CD4-positive, alpha-beta T cell treated with Interleukin-12 subunit alpha and Interleukin-12 subunit beta, for 1 hour (primary cell): ENCODE measurements at places on chromosomes 4 and X.
A peak's percentile ranks its signal among the peaks of the same experiment; 100 is the strongest.

DNA sequence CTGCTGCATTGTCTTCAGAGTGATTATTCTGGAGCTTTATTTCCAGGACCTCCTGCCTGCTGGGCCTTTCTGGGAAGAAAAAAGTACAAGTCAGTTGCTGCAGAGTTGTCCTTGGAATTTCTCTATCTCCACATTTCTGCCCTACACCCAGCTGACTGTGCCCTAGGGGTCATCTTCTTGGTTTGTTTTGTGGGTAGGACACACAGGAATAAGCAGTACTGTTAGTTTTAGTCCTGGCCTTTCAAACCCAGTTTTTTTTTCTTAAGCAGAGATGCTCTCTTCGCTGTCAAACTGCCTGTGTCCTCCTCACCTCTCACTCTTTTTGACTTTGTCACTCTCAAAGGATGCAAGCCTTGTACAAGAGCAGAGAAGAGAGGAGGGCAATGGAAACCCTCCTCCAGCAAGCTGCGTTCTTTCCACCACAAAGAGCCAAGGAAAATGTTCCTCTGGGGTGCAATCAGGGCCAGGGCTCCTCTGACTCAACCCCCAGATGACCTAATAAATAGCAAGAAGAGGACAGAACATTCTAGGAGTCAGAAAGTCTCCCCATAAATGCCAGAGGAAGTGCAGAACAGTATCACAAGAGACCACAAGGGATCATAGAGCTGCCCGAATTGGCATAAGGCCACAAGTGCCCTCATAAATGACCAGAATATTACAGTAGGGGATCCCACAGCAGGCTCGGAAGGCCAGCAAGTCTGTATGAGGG, 186.2 kb downstream of the RCHY1 start:
- no peak for DNase-seq

- no peak for DNase-seq
Observed at GRCh38 chr4:75912968-75913367, 10.7 kb upstream of the PPEF2 start.

DNA sequence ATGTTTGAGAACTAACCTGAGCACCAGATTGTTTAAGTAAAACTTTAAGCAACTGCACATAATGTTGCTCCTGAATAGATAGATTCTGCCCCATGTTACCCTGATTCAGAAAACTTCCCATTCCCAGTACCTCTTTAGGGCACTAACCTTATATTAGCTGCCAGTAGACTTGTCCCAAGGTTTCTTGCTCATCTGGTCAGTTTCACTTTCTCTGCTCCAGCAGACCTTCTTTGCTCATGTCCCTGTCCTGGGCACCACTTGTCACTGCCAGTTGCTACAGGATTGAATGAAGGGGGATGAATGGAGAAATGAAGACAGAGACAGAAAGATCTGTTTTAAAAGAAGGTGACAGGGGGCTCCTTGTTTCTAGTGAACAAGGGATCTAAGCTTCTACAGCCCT, 65.2 kb upstream of the UGT2B10 start:
- no peak for DNase-seq

DNA sequence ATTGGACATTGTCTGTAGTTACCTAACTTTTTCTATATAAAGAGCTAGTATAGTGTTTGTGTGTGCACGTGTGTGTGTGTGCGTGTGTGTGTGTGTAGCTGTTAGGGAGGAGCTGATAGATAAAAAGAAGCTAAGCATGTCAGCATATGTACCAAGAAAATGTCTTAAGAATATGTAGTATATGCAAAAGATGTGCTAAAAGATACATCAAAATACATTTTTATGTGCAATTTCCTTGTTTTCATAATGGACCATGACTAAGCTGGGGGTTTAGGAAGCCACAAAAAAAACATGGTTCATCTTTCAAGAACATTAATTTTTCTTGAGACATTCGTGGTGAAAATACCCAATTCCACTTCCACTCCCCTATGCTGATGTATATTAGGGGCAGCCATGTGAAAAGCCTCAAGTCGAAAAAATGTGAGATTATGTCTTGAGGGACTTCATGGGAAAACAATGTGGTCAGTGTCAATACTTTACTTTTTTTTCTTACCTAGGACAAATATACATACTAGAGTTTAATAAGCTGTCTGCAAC, 1599.7 kb downstream of the ARAP2 start:
- no peak for DNase-seq

- DNase-seq = no peak
Observed at GRCh38 chr4:125042041-125042440, 272.7 kb upstream of the FAT4 start.

GRCh38 chr4:128542047-128542446, 254.4 kb upstream of the PGRMC2 start:
- DNase-seq = no peak

DNA sequence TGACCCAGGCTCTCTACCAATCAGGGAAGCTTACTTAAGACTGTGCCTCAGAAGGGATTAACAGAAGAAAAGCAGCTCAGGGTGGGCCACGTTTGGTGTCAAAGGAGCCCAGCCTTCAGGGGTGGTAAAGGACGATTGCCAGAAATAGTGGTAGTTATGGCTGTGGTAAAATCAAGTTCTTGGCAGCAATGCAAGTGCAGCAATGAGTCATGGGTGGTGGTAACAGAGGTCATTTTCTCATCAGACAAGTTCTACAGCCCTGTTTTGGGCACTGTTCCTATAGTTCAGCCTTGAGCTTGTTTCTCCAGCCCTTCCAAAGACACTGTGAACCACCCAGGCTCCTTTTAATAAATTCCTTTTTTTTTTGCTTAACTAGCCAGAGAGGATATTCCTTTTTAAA, 120.3 kb downstream of the EFHC2 start:
- no peak for DNase-seq

GRCh38 chrX:87873347-87873941, 355.8 kb downstream of the KLHL4 start:
- no peak for DNase-seq

- DNase-seq = no peak
Observed at GRCh38 chr4:128831531-128832242, 22.2 kb downstream of the JADE1 start.

GRCh38 chrX:18676050-18676449, 4.1 kb upstream of the RS1 start:
- no peak for DNase-seq

- no peak for DNase-seq
Observed at GRCh38 chr4:39942507-39942906, 35.2 kb downstream of the PDS5A start.

GRCh38 chr4:183517781-183518180, 12.9 kb downstream of the ING2 start:
- no peak for DNase-seq

DNA sequence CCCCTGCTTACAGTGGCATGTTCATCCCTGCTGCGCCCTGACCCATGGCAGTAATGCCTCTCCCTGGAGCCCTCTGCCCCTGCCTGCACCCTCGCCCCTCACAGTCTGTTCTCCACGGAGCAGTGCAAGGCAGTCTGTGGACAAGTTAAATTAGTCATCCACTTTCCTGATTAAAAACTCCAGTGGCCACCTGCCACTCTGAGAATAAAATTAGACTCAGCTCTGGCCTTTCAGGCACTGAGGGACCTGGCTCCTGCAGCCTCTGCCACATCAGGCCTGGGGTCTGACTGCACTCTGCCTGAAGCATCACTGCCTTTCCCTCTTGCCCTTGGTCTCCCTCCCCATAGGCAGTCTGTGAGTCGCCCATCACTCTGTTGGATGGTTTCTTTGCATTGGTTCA, 53.6 kb downstream of the GRK4 start:
- DNase-seq = no peak

DNA sequence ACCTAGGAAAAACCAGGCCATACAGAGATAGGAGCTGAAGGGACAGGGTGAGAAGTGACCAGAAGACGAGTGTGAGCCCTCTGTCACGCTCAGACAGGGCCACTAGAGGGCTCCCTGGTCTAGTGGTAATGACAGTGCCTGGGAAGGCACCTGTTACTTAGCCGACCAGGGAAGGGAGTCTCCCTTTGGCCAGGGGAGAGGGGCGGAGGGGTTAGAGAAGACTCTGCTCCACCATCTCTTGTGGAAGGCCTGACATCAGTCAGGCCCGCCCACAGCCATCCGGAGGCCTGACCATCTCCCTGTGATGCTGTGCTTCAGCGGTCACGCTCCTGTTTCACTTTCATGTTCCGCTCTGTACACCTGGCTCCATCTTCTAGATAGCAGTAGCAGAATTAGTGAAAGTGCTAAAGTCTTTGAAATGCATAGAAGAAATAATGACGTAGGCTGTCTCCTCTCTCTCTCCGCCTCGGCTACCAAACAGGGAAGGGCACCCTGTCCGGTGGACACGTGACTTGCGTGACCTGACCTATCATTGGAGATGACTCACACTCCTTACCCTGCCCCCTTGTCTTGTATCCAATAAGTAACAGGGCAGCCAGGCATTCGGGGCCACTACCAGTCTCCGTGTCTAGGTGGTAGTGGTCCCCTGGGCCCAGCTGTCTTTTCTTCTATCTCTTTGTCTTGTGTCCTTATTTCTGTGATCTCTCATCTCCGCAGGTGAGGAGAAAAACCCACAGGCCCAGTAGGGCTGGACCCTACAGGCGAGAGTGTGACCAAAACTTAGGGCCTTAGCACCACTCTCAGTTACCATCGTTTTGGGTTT, 26.7 kb downstream of the HTT-AS start:
- DNase-seq = peak; percentile 86

GRCh38 chrX:30280428-30280827, 28.8 kb downstream of the NR0B1 start:
- DNase-seq = no peak

DNA sequence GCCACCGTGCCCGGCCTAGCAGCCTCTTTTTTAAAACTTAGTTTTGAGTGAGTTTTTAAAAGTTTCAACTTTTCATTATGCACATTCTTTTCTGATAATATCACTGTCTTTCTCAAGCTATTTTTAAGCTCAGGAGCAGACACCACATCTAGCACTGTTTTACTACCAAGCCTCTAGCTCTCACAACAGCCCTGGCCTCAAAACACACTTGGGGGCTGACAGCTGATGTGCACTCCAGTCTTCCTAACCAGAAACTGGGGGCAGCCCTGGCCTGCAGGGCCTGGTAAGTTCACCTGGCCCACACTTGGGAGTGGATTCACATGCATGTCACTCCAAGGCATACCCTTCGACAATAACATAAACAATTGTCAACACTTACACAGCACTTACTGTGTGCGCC, 34.0 kb downstream of the CENPU start:
- DNase-seq = no peak

DNA sequence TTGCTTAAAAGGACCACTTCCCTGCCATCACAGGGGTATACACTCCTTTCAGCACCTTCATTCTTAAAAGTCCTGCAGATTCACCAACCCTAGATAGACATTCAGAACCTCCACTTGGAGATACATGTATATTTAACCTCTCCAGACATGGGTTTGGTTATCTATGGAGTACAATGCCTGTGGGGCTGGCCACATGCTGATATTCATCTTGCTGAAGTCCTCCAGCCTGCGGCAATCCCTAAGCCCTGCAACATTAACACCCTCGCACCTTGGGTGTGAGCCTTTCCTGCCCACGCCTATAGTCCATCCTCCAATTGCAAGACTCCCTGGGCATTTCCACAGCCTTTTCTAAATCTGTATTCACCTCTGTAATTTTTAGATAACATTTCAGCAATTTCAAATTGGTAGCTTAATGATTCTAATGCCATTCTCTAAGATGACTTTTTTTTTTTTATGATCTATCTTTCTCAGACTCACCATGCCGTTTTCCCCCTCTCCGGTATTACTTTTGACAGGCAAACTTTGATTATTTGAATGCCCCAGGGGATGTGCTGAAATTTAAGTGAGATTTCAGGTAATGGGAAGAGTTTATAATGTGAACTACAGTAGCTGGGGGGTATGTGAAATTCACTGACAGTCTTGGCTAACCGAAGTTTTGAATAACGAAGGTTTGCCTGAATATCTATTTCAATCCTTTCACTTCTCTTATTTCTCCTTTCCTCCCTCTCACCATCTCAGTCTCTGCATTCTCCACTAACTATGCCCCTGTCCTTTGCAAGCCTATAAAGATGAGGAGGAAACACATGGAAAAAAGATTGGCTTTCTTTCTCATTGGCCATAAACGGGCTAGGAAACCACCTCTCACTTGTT, 24.1 kb downstream of the CCDC149 start:
- DNase-seq = no peak

- no peak for DNase-seq
Observed at GRCh38 chr4:3344104-3344503, 51.3 kb downstream of the RGS12 start.

- DNase-seq = no peak
Observed at GRCh38 chr4:54954656-54955388, 170.6 kb downstream of the KDR start.

DNA sequence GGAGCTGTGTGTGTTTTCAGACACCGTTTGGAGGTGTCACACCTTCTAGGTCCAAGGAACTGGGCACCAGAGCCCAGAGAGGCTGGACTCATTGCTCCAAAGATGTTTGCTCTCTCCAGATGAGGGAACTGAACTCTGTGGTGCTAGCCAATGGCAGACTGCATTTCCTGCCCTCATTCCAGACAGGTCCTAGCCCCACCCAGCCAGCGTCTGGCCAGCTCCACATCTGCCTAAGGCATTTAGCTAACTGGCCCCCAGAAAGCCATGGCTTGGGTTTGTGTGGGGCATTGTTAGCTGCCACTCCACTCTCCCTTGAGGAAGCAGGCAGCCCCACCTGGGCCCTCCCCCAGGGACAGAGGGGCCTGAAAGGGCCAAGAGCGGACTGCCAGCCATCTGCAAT, 11.4 kb downstream of the FGD1 start:
- no peak for DNase-seq

GRCh38 chr4:154686838-154687237, 57.0 kb upstream of the LRAT start:
- DNase-seq = no peak

GRCh38 chr4:39987485-39987884, 9.8 kb upstream of the PDS5A start:
- DNase-seq = no peak

- no peak for DNase-seq
Observed at GRCh38 chr4:151675411-151675971, 85.3 kb downstream of the GATB start.

DNA sequence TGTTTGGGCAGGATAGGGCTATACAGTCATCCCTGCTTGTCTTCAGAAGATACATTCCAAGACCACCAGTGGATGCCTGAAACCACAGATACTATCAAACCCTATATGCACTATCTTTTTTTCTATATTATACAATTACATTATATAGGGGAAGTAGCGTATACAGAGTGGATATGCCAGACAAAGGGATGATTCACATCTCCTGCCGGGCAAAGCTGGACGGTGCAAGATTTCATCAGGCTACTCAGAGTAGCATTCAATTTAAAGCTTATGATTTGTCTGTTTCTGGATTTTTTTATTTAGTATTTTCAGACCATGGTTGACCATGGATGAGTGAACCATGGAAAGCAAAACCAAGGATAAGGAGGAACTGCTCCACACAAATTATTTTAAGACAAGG, 7.0 kb upstream of the AMTN start:
- DNase-seq = no peak

- no peak for DNase-seq
Observed at GRCh38 chr4:147589586-147589985, 27.6 kb upstream of the TMEM184C start.

DNA sequence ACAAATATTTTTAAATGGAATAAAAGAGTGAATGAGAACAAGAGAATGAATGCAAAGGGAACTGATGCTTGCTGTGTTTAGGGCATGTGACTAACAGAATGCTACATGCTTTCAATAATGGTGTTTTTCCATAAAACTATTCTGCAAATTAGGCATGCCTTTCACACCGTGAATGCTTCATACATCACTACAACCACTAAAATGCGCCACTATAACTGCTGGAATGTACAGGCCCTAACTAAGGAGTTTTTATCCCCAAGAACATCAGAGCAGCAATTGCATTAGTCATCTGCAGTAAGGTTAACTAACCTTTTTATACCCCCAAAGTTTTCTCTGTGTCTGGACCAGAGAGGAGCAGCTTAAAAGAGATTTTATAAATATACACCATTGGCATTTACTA, 190.4 kb downstream of the ARAP2 start:
- DNase-seq = no peak
